ENCODE measurements at places on chromosomes 11 and 22.

- peak; percentile 97 for DNase-seq
Observed at GRCh38 chr11:12137938-12138731, 27.7 kb downstream of the MICAL2 start.

- DNase-seq: no peak
Observed at GRCh38 chr22:43745411-43745770, 66.7 kb downstream of the EFCAB6 start.

- DNase-seq: no peak
Observed at GRCh38 chr22:44411226-44412135, 86.6 kb downstream of the RTL6 start.

DNA sequence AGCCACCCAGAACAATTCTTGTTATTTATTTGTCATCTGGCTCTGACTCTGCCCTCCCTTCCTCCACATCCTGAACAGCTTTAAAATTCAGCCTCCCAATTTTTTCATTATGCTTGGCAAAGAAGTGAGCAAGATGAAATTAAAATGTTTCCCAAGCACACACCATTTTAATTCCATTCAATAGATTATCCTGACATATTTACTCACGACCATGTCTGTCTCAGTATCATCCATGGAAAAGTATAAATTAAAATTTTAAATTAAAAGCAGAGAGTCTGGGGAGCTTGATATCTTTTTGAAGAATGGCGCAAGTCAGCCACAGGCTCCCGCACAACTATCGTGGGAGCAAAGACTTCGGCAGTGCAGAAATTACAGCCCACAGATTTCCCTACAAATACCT lies 862.4 kb downstream of the OPCML start:
- no peak for DNase-seq

GRCh38 chr11:72553706-72554105 lies 119.4 kb upstream of the CLPB start:
- no peak for DNase-seq

DNA sequence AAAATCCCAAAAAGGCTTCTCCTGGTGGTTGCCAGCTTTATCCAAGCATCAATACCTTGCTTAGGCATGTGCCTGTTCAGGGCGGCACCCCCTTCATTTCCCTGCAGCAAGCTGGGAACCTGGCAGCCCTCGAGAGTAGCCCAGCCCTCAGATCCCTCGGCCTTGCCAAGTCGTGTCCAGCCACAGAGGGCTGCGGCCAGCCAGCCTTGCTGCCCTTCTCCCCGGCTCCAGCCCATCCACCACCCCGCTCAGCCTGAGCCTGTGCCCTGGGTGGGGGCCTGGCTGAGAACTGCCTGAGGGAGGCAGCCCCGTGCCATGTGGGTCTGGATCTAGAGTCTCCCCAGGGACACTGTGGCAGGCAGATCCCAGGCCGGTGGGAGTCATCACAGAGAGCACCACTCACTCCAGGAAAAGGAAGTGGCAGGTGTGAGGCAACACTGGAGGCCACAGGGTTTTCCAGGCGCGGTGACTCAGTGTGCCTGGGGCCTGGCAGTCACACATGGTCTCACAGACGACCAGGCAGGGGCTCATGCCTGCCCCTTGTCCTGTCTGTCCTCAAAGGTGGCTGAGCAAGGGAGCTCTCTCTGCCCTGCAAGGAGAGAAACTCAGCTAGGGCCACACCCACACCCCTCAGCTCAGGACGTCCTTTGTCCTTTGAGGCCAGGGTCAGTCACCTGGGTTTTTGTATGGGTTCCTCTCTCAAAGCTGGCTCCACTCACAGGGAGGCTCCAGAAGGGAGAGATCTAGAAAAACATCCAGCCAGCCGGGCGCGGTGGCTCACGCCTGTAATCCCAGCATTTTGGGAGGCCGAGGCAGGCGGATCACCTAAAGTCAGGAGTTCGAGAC lies 12.2 kb upstream of the CDC42BPG start:
- peak; percentile 97 for DNase-seq

- peak; percentile 17 for DNase-seq
Observed at GRCh38 chr11:504053-504993, 2.7 kb downstream of the RNH1 start.

GRCh38 chr22:39277142-39277607 lies 32.4 kb upstream of the PDGFB start:
- peak; percentile 54 for DNase-seq

- no peak for DNase-seq
Observed at GRCh38 chr11:15229069-15229468, 114.3 kb downstream of the INSC start.

GRCh38 chr22:38757464-38757757 lies 1.6 kb upstream of the SUN2 start:
- no peak for DNase-seq

- DNase-seq: no peak
Observed at GRCh38 chr22:48198489-48199459, 1436.3 kb downstream of the TBC1D22A start.

DNA sequence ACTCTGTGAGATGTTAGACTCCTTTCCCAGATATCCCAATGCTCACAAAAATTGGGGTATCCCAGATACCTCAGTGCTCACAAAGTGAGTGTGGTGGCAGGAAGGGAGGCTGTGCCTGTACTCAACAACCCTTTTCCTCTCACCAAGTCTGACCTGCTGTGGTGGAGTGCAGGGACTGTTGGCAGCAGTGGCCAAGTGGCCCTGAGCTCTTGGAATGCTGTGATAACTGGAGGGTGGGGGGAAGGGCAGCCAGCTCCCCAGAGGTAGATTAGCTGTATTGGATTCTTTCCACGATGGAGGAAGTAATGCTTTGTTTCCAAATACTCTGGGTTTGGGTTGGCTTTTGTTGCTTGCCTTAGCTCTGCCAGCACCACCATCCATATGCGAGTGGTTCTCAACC lies 46.0 kb upstream of the OR9Q1 start:
- DNase-seq: no peak

DNA sequence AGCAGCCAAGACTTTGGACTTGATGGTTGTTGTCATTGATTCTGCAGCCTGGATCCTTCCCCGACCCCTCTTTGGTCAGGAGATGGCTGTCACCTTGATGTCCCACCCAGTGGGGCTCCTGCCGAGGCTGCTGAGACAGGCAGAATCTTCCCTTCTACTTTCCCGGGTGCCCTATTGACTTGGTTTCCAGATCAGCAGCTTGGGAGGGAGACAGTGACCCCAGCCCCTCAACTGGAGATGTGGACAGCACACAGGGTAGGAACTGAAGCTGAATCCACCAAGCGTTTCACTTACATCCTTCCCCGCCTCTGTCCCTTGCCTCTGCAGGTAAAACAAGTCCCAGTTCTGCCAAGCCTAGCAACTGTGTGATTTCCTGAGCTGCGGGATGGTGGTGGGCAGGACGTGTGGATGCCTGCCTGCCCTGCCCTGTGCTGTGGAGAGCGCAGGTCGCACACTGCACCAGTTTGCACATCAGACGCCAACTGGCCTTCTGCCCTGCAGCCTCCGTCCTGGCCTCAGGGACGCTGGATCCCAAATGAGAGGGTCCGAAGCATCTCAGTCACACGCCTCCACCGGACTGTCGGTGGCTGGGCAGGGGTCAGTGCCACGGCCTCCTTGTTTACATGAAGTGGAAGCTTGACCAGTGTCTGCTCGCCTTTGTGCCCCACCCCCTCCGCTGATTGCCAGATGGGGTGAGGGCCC lies 34.6 kb downstream of the FAM83F start:
- DNase-seq: no peak

DNA sequence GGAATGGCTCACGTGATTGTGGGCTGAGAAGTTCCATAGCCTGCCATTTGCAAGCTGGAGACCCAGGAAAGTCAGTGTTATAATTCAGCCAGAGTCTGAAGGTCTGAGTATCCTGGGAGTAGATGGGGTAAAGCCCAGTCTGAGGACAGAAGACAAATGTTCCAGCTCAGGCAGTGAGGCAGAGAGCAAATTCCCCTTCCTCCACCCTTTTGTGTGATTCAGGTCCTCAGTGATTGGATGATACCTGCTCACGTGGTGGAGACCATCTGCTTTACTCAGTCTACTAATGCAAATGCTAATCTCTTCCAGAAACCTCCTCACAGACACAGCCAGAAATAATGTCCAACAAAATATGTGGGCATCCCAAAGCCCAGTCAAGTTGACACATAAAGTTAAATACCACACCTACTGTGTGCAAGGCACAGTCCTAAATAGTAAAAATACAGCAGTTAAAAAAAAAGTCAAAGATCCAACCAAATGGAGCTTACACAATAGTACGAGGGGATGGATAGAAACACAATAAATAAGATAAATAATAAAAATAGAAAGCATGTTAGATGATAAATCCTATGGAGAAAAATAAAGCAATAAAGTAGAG lies 13.2 kb upstream of the APOL6 start:
- DNase-seq: peak; percentile 42

GRCh38 chr11:102229510-102230123 lies 87.7 kb upstream of the BIRC3 start:
- DNase-seq: no peak

DNA sequence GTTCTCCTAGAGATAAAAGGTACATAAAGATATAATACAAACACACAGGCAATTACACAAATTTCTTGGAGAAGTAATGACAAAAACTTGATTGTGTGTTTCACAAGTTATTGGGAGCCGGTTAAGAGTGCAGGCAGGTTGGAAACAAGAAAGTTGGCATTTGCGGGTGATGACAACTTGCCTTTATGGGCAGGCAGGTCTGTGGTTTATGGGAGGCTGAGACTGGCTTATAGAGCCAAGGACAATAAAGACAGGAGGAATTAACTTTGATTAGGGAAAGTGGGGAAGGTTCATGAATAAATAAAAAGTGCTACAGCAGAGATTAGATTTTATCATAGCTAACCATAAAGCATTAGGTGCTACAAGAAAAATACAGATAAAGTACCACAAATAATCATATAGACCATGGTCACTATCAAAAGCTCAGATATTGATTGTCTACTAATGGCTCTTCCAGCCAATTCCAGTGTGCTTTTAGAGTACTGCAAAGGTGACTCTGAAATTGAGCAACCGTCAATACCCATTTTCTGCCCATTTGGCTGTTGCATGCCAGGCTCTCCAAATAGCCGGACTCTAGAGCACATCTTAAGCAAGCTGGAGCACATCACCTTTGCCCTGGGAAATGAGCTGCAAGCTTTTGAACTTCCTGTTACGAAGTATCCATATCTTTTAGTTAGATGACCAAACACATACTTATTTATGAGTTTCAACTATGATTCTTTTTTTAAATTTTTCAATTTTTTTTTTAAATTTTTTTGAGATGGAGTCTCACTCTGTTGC lies 33.9 kb upstream of the GAB2 start:
- no peak for DNase-seq

- no peak for DNase-seq
Observed at GRCh38 chr11:119207415-119207960, 1.3 kb downstream of the CBL start.

GRCh38 chr22:31119026-31119717 lies 3.6 kb upstream of the INPP5J start:
- DNase-seq: no peak

DNA sequence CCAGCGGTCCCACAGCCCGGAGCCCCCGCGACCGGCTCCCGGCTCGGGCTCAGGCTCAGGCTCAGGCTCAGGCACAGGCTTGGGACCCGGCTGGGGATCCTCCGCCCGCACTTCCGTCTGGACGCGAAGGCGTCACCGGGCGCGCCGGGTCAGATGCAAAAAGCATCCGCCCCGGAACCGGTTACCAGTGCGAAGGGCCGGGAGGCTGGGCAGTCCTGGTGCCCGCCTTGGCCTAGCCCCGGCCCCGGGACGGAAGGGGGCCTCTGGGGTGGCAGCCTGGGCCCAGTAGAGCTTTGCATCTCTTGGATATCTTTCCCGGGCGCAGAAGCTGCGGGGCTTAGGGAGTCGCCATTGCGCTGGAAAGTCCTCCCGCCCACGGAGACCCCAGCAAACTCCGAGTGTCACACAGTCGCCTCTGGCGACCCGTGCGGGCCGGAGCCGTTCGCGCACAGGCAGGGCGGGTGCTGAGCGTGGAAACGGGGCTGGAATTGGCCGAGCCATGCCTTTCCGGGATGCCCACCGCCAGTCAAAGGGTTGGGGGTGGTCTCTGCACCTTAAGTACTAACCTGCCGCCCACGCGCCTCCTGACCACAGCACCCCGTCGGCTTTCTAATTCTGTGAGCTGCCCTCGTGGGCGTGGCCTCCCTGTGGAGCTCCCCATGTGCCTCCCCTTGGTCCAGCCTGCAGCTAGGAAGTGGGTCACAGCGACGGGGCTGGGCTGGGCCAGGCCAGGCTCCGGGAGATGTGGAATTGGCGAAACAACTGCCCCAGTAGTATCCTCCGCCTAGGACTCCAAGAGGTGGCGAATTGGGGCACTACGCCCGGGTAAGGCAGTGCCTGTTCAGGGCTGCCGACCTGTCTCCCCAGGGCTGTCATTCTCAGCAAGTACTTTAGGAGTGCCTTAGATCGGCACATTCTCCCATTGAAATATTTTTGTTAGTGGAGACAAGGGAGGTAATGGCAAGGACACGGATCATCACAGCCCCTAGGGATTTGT lies at the start of gene TMEM9B:
TSS of gene TMEM9B (minus strand) at position 119 of the 997 bp plus-strand sequence. CDS start 129 bp downstream, outside the sequence.
- DNase-seq: peak; percentile 92

DNA sequence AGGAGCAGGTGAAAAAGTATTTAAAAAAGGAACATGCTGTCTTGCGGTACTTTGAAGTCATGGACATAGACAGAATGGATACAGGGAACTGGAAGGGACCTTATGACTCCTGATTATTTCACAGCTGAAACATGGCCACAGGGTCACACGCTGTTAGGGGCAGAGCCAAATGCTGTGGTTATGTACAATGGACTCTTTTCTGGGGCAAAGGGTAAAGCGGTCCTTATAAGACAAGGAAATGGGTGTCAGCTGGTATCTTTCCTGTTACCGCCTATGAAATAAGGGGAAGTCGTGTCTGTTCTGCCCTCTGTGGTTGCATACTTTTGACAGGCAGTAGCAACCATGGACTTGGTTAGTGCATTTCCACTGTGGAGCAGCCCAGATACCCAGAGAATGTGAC lies 12.8 kb upstream of the ST14 start:
- peak; percentile 49 for DNase-seq

All from kidney tubule cell (primary cell).